Peyer's patch (tissue), 4 donors: ENCODE measurements at places on chromosomes 3 and 15.

DNA sequence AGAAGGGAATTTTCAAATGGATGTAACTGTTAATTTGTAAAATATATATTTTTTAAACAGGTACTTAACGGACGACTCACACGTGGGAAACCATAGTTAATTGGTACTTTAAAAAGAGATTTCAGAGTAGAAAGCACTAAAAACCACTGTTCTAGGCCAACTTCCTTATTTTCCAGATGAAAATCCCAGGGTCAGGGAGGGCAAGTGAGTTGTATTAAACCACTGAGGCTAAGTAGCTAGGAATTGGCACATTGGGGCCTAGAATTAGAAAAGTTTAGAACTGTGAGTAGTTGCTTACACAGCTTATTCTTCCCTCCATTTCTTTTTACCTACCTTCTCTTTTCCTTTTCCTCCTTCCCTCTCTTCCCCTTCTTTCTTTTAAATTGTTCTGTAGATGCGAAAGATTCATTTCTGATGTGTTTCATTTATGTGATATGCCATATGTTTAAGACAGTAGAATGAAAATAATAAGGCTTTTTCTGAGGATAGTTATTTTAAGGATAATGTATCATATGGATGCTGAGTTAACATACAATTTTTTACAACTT is 4.1 kb upstream of the UTS2B start:
- no peak for DNase-seq
- H3K27ac ChIP-seq, result no peak overlapping the region
- no peaks in the 10 kb centered on the region for H3K4me1 ChIP-seq
- no peaks in the 10 kb centered on the region for H3K36me3 ChIP-seq
- H3K4me3 ChIP-seq, result no peak overlapping the region
- H3K27me3 ChIP-seq, result no peaks in the 10 kb centered on the region

DNA sequence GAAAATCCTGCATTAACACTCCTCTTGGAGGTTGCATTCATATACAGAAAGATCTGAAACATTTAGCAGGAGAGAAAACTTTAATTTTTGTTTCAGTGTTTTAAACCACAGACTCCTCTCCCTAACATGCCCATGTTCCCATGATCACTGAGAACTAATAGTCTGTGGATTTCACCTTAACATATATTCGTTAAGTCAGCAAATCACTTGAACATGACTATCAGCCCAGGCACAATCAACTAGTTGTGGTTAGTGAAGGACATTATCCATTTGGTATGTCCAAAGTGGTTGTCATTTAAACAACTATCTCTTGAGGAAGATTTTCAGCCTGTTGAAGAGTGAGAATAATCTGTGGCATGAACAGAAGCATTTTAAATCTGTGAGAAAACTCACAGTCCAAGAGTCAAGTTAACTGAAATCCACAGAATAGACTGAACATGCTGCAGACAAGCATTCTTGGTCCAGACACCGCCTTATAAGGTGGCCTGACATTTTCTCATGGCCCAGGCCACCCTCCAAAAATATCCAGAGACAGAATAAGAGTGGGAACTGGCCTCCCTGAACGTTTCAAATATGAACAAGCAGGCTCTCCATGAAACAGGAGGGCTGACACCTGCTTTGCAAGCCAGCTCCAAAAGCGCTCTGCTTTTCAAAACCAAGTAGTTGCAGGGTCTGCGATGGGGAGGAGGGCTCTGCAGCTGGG is 39.9 kb upstream of the ADCY5 start:
- H3K27me3 ChIP-seq, result no peaks in the 10 kb centered on the region
- no peaks in the 10 kb centered on the region for H3K36me3 ChIP-seq
- DNase-seq, result no peak
- no peak overlapping the region for H3K27ac ChIP-seq

GRCh38 chr3:94184781-94185180 is 121.9 kb downstream of the NSUN3 start:
- H3K4me3 ChIP-seq, result no peak overlapping the region
- no peaks in the 10 kb centered on the region for H3K27me3 ChIP-seq
- DNase-seq, result no peak
- H3K27ac ChIP-seq, result no peak overlapping the region

DNA sequence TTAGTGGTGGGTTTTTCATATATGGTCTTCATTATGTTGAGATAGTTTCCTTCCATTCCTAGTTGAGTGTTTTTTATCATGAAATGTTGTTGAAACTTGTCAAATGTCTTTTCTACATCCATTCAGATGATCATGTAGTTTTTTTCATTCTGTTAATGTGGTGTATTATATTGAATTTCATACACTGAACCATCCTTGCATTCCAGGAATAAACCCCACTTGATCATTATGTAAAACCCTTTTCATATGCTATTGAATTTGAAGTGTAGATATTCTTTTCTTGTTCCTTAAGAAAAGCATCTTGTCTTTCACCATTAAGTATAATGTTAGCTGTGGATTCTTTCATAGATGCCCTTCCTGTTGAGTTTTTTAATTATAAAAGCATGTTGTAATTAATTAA is 42.9 kb downstream of the PIAS1 start:
- no peak for DNase-seq
- no peaks in the 10 kb centered on the region for H3K27me3 ChIP-seq
- H3K4me1 ChIP-seq, result no peaks in the 10 kb centered on the region
- no peaks in the 10 kb centered on the region for H3K36me3 ChIP-seq
- H3K27ac ChIP-seq, result no peak overlapping the region
